ENCODE measurements at places on chromosomes 3 and 15.

DNA sequence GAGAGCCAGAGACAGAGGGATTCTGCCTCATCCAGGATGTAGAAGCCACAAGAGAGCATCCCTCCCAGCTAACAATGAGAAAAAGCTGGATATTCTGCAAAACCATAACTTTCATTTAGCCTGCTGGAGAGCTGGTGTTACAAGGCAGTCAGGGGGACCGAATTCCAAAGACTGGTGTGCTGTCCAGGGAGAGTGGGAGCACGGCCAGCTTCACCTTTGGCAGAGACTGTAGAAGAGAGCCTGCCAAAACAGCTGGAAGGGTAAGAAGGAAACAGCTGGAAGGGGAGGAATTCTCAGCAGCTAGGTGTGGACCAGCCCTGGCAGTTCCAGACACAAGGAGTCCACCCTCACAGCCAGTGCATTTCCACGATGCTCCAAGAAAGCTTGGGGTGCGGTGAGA, 109.9 kb upstream of the LINGO1 start:
- H3K36me3 ChIP-seq, result no peaks in the 10 kb centered on the region
- no peak overlapping the region for H3K4me3 ChIP-seq
- H3K27ac ChIP-seq, result no peak overlapping the region
- DNase-seq, result no peak
- H3K4me1 ChIP-seq, result no peaks in the 10 kb centered on the region

DNA sequence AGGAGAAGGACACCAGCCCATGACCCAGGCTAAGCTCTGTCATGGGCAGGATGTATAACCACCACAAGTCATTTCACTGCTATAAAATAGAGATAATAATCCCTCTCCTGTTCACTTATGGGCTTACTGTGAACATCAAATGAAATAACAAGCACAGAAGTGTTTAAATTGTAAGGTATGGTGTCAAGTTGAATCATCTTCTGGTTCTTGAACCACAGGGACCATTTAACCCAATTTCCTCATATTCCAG, 44.3 kb upstream of the TLE3 start:
- H3K27me3 ChIP-seq, result peaks cover 30% of the 10 kb centered on the region
- H3K36me3 ChIP-seq, result no peaks in the 10 kb centered on the region
- DNase-seq, result no peak
- H3K4me3 ChIP-seq, result no peak overlapping the region
- peak overlapping the region; percentile 50 for H3K27ac ChIP-seq

- no peak overlapping the region for H3K27ac ChIP-seq
- no peak overlapping the region for H3K4me3 ChIP-seq
- no peak for DNase-seq
- no peaks in the 10 kb centered on the region for H3K36me3 ChIP-seq
- no peaks in the 10 kb centered on the region for H3K27me3 ChIP-seq
Measured at GRCh38 chr15:27133249-27133648, 162.3 kb downstream of the GABRG3 start.

DNA sequence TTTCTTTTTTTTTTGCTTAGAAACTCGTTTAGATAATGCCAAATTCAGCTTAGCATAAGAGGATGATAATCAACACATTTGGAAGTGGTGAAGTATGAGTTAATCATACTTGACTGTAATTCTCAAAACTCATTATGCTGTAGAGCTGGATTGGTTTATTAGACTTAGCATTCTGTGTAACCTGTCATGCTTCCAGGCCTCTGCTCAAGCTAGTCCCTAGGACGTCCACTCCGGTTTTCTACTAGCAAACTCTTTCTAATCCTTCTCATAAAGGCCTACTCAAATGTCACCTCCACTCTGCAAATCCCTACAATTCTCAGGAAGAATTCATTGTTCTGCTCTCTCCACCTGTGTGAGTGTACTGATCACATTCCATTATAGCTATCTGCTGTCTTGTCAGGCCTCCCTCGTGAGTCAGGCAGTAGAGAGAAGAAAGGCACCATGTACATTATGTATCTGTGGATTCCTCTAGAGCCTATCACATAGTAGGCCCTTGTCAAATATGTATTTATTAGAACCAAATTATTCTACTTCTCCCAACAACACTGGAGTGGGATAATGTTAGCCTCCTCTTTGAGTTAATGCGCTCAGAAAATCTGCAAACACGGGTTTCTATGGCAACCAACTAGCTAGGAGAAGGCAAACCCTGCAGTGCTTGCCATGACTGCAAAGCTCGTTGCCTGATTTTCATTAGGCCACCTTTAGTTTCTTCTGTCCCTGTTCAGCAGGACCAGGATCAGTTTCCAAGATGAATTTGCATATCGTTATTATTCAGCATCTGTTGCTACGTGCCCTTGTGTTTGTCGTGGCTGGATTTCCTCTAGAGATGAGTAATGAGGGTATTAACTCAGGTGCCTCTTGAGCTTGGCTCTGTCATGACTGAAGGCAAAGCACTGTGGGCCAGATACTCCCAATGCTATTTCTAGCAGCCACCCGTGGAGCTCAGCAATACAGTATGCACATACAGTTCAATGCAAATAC, 30.7 kb downstream of the ATP13A5 start:
- no peaks in the 10 kb centered on the region for H3K4me1 ChIP-seq
- peaks cover 2% of the 10 kb centered on the region for H3K27me3 ChIP-seq
- DNase-seq, result no peak
- no peak overlapping the region for H3K4me3 ChIP-seq
- H3K27ac ChIP-seq, result no peak overlapping the region

- no peaks in the 10 kb centered on the region for H3K27me3 ChIP-seq
- H3K4me3 ChIP-seq, result no peak overlapping the region
Measured at GRCh38 chr15:41780266-41780665, 6.0 kb downstream of the MAPKBP1 start.

- H3K4me3 ChIP-seq, result no peak overlapping the region
- DNase-seq, result no peak
- peaks cover 27% of the 10 kb centered on the region for H3K36me3 ChIP-seq
- H3K27ac ChIP-seq, result no peak overlapping the region
Measured at GRCh38 chr15:72536506-72536905, 62.4 kb downstream of the ARIH1 start.

DNA sequence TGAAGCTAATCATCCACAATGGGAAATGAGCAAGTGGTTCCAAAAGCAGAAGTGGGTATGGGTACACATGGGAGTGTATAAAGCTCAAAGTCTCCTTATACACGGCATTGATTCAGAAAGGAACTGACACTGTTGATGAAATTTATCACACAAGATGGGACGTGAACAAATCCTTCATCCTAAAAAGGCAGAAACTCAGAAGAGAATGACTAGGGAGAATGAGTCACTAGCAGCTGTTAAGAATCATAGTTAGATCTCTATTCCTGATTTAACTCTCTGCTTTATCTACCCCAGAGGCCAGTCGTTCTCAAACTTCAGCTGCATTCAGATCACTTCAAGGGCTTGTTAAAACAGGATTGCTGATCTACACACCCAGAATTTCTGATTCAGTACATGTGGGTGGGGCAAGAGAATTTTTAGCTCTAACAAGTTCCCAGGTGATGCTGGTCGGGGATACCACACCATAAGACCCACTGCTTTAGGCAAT, 97.7 kb upstream of the PHLDB2 start:
- H3K4me1 ChIP-seq, result no peaks in the 10 kb centered on the region
- no peaks in the 10 kb centered on the region for H3K36me3 ChIP-seq
- H3K27me3 ChIP-seq, result no peaks in the 10 kb centered on the region
- no peak overlapping the region for H3K27ac ChIP-seq

DNA sequence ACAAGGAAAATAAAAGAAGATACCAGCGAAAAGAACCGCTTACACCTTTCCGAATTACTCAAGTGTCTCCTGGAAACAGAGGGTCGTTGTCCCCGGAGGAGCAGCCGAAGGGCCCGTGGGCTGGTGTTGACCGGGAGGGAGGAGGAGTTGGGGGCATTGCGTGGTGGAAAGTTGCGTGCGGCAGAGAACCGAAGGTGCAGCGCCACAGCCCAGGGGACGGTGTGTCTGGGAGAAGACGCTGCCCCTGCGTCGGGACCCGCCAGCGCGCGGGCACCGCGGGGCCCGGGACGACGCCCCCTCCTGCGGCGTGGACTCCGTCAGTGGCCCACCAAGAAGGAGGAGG, 325 bp downstream of the ALCAM start:
- peak overlapping the region; percentile 77 for H3K27ac ChIP-seq
- peaks cover 37% of the 10 kb centered on the region for H3K4me1 ChIP-seq

GRCh38 chr3:157238457-157238856, 78.5 kb upstream of the CCNL1 start:
- no peaks in the 10 kb centered on the region for H3K27me3 ChIP-seq
- no peak overlapping the region for H3K27ac ChIP-seq
- H3K36me3 ChIP-seq, result no peaks in the 10 kb centered on the region
- DNase-seq, result no peak
- peaks cover 4% of the 10 kb centered on the region for H3K4me1 ChIP-seq
- H3K4me3 ChIP-seq, result no peak overlapping the region

- H3K27me3 ChIP-seq, result peaks cover 43% of the 10 kb centered on the region
- DNase-seq, result no peak
- H3K27ac ChIP-seq, result no peak overlapping the region
- H3K4me3 ChIP-seq, result no peak overlapping the region
Measured at GRCh38 chr3:28576614-28577200, 228.1 kb upstream of the AZI2 start.

GRCh38 chr3:8761866-8762265, 7.5 kb downstream of the OXTR start:
- H3K4me1 ChIP-seq, result no peaks in the 10 kb centered on the region
- H3K27ac ChIP-seq, result no peak overlapping the region
- H3K27me3 ChIP-seq, result peaks cover 9% of the 10 kb centered on the region
- no peak for DNase-seq

DNA sequence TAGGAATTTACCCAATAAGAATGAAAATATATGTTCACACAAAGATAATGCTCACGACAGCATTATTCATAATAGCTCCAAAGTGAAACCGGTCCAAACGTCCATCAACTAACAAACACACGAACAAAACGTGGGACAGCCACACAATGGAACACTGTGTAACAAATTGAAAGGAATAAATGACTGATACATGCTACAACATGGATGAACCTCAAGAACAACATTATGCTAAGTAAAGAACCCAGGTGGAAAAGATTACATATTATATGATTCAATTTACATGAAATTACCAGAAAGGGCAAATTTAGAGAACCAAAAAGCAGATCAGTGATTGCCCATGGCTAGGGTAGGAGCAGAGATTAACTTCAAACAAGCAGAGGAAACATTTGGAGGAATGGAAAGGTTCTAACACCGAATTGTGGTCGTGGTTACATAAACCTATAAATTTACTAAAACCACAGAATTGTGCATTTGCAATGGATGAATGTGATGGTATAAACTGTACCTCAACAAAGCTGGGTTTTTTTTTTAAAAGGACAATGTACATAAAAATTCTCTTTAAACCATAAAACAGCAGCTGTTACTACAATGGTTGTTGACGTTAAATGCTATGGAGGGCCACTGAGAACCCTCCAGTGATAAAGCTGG, 76.3 kb downstream of the XXYLT1 start:
- H3K27ac ChIP-seq, result no peak overlapping the region
- no peak overlapping the region for H3K4me3 ChIP-seq
- peaks cover 7% of the 10 kb centered on the region for H3K4me1 ChIP-seq
- no peaks in the 10 kb centered on the region for H3K27me3 ChIP-seq

- no peak for DNase-seq
- H3K4me1 ChIP-seq, result no peaks in the 10 kb centered on the region
- no peak overlapping the region for H3K4me3 ChIP-seq
Measured at GRCh38 chr3:113264283-113265131, 53.1 kb downstream of the BOC start.

GRCh38 chr3:129651435-129652202, 45.1 kb upstream of the PLXND1 start:
- DNase-seq, result no peak
- H3K4me1 ChIP-seq, result no peaks in the 10 kb centered on the region
- H3K27me3 ChIP-seq, result no peaks in the 10 kb centered on the region
- H3K27ac ChIP-seq, result no peak overlapping the region
- no peaks in the 10 kb centered on the region for H3K36me3 ChIP-seq

- no peaks in the 10 kb centered on the region for H3K27me3 ChIP-seq
- no peak overlapping the region for H3K4me3 ChIP-seq
- peak; percentile 21 for DNase-seq
- H3K4me1 ChIP-seq, result no peaks in the 10 kb centered on the region
- H3K27ac ChIP-seq, result no peak overlapping the region
- H3K36me3 ChIP-seq, result no peaks in the 10 kb centered on the region
Measured at GRCh38 chr3:110881069-110881468, 190.5 kb upstream of the NECTIN3 start.

- no peak overlapping the region for H3K27ac ChIP-seq
- no peak for DNase-seq
- peaks cover 10% of the 10 kb centered on the region for H3K36me3 ChIP-seq
Measured at GRCh38 chr3:11583235-11583634, 60.5 kb downstream of the VGLL4 start.

DNA sequence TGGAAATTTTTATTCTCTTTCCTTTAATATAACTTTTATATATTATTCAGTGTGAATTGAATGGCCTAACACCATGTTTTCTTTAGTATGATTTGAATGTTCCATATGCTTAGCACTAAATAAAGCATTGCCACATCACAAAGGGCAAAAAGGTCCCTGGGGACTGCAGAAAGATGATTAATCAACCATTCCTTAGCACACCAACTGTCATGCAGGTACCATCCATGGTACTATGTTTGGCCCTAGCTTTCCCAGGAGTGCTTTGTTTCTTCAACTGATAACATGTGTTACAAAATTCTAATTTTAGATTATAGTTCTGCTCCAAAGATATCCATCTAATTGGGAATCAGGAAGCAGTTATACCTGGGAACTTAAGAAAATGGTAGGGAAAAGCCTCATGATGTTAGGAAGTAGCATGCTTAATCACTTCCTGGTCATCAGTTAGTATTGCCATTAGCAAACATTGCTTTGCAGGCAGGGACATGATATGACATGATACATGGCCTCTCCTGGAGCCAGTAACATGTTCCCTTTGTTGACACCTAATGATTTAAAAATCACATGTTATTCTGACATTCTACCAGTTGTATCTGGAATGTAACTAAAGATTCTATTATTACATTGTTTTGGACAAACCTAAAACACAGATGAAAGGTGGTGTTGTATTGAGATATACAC, 712.6 kb upstream of the GBE1 start:
- H3K4me3 ChIP-seq, result no peak overlapping the region
- H3K27me3 ChIP-seq, result no peaks in the 10 kb centered on the region
- DNase-seq, result no peak
- H3K4me1 ChIP-seq, result no peaks in the 10 kb centered on the region
- H3K36me3 ChIP-seq, result no peaks in the 10 kb centered on the region
- no peak overlapping the region for H3K27ac ChIP-seq

DNA sequence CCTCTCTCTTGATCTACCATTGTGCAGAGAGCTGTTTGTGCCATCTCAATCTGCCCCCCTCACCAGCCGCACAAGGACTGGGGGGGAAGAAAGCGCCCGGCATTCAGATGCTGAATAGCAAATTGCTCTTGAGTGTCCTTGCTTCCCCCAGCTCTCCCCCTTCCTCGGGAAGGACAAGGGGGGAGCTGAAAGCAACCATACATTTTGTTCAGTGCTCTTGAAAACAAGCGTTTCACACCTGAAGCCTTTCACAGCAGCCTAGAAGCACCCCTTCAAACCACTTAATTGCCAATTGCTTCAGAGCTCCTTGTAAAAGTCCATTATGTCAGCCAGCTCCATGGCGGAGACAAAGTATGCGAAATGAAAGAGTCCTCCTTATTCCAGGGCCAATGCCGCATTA, 540.1 kb downstream of the NR2F2 start:
- H3K4me1 ChIP-seq, result no peaks in the 10 kb centered on the region
- no peak for DNase-seq
- H3K4me3 ChIP-seq, result no peak overlapping the region
- H3K36me3 ChIP-seq, result no peaks in the 10 kb centered on the region

GRCh38 chr15:85598219-85598618, 196.5 kb downstream of the KLHL25 start:
- H3K27ac ChIP-seq, result peak overlapping the region; percentile 76
- peaks cover 38% of the 10 kb centered on the region for H3K4me1 ChIP-seq
- H3K4me3 ChIP-seq, result no peak overlapping the region
- peaks cover 31% of the 10 kb centered on the region for H3K36me3 ChIP-seq
